ENCODE measurements at places on chromosomes 6 and 20.

GRCh38 chr6:6981681-6982322 lies 126.0 kb upstream of the RREB1 start:
- DNase-seq: no peak

GRCh38 chr6:89944826-89945407 lies 50.6 kb downstream of the GJA10 start:
- no peak for DNase-seq

- peak; percentile 55 for DNase-seq
These were observed 188.3 kb upstream of the ZFP64 start for GRCh38 chr20:52379723-52380336.

DNA sequence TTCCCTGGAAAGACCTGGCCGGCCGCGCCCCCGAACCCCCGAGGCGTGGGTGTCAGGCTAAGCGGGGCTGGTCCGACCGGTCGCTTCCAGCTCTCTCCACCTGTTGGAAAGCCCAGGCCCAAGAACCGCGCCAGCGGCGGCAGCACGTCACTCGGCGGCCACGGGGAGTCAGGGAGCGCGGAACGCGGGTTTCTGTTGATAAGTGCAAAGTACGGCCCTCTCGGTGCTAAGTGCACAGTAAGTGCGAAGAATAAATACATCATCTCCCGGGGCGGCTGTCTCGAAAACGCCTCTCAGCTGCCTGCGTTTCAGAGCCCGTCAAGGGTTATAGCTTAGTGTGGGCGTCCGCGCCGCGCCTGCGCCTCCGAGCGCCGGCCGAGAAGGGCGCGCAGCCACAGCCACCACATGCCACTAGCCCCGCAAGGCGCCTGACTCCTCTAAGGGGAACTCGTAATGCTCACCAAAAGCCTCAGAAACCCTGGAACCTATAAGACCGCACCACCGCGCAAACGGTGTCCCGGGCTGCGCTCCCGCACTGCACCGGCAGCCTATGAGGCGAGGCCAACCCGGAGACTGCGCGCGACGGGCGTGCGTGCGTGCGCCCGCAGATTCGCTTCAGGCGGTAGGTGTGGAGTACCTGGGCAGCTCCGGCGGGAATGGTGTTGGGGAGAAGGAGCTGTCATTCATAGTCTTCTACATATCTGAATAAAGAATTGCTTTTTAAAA lies 9.2 kb upstream of the TBX18 start:
- DNase-seq: no peak

DNA sequence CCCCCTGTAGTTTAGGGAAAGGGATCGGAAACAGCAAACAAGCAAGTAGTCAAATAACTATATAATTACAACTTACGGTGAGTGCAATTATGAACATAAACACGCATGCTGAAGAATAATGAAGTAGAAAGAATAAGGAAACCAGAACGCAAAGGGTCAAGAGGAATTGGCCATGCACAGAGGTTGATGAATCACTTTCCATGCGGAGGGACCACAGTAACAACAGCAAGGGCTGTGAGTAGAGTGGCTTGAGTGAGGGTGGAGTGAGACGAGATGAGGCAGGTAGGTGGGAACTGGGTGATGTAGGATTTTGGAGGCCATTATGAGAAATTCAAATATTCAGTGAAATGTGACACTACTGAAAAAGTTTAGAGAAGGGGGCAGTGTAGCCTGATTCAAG lies 112.2 kb upstream of the LAMP5 start:
- DNase-seq: no peak

DNA sequence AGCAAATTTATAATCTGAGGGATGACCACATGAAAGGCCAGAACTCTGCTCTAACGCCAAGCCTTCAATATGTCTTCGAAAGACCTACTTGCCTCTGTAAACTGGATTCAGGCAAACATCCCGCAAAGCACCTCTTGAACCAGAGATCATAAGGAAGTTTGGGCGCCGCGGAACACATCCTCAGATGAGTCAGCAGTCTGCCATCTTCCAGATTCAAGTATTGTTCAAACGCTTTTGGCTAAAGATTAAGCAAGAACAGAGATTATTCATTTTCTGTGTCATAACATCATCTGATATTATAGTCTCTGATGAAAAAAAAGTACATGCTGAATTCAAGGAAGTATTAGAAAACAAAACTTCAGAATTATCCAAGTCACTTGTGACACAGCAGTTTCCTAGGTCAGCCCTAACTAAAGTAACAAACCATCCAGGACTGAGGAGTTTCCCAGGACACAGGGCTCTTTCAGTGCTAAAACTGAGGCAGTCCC lies 20.8 kb downstream of the TBC1D7 start:
- DNase-seq: peak; percentile 90

- no peak for DNase-seq
These were observed 35.5 kb downstream of the BANF2 start for GRCh38 chr20:17735206-17735804.

DNA sequence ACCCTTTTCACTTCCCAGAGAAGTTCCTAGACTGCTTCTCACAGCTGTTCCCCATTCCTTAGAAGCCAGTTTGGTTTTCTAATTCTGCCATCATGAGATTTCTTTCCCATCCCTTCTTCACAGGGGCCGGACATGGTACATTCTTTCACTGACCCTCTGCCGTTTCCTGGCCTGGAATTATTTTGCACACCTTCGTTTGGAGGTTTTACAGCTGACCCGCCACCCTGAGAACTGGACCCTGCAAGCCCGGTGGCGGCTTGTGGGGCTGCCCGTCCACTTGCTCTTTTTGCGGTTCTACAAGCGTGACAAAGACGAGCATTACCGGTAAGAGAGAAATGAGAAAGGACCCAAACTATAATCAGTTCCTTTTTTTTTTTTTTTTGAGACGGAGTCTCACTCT lies 4.2 kb downstream of the C6orf136 start:
- no peak for DNase-seq
